Activated T-helper 17 cell treated with anti-CD3 and anti-CD28 coated beads, Interleukin-2, amount 50 U/mL, for 72 hours (primary cell): ENCODE measurements at places on chromosomes 7 and 10. TPM values are rescaled to one million over a fixed set of nuclear protein-coding genes. Genes with fewer than 3 reads are reported as not detected.

The COBL gene
- not detected for total RNA-seq

- ATAC-seq: no peak
Measured at GRCh38 chr7:30136117-30136731, 1.4 kb downstream of the MTURN start.

- no peak for ATAC-seq
Measured at GRCh38 chr10:23342213-23342884, 2.2 kb downstream of the C10orf67 start.

The TAS2R3 gene
- 1.4 TPM for total RNA-seq

- no peak for ATAC-seq
Measured at GRCh38 chr7:81488210-81488609, 281.6 kb downstream of the HGF start.

DNA sequence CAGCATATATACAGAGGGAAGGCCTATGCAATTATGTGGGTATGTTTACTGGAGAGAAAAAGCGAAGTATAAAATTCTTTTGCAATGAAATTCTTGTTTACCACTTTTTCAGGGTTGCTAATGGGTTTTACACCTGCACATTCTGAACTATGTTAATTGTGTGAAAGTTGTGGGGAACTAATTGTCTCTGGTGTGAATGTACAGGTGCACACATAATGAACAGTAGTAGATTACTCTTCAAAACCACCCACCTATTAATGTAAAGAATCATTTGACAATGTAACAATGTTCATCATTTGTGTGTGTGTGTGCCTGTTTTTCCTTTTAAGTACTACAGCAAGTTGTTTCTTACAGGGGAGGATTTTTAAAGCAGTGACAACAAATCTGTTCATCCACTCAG is 80.0 kb upstream of the FEZF1 start:
- no peak for ATAC-seq

DNA sequence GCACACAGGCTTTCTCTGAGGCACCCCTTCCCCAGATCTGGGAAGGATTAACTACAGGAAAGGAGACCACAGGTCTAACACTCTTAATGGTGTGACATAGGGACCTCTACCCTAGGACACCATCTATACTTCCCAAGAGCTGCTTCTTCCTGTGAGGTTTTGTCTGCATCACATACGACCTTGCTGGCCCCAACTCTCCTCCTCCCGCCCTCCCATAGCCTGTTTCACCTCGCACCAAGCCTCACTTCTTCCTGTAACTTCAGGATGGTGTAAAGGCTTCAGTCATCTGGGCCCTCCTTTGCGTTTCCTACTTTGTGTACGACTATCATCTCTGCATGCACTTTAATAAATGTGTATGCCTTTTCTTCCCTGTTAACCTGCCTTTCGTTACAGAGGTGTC is 274.3 kb downstream of the KLF6 start:
- ATAC-seq: no peak

The ZNF800 gene
- 37.1 TPM for total RNA-seq

DNA sequence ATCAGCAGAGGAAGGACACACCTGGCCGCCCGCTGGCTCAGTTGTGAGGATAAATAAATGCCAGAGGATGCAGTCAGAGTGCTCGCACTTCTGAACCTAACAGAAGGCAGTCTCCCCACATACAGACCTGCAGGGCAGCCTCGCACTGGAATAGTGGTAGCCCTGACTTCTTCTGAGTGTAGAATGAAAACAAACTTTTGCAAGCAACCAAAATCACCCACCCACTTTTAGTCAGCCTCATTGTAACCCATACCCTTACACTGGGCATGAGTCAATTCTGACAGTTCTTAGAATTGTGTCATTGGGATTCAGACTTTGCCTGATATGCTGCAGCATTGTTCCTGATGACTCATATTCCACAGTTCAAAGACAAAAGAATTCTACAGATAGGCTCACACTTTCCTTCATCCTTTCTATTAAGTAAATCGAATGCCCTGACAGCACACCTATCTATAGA is 167.0 kb upstream of the CDK1 start:
- peak; percentile 97 for ATAC-seq

- ATAC-seq: no peak
Measured at GRCh38 chr7:95632609-95633008, 36.3 kb upstream of the PDK4 start.

DNA sequence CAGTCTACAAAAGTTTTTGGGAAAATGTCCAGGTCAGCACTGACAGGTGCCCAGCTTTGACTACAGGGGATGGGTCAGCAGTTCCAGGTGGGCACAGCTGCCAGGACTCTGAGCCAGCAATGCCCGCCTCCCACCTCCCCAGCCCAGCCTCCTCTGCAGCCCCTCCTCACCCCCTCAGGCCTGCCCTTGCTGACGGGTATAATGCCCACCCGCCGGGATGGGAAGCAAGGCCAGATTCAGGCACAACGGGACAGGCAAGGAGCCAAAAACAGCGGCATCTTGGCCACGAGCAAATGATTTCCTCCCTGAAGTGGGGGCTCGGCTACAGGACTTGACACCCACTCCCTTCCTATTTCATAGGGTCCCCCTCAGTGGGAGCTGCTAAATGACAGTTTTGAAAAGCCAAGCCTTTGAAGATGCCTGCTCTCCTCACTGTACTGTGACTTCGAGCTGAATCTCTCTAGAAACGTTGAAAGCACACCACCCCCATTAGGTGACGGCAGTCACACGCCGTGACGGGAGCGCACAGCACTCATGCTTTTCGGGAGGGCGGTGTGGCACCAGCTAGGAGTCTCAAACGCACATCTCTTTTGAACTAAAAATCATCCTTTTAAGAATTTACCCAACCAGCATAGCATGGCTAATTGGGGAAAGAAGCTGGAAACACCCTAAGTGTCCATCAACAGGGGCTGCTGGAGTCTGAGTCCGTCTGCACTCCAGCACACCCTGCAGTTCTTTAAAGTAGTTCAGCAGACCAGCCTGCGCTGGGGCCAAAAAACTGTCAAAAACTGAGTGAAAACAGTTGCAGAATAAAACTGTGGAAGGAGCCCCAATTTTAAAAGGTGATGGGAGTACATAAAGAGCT is 29.6 kb downstream of the MAD1L1 start:
- ATAC-seq: no peak

DNA sequence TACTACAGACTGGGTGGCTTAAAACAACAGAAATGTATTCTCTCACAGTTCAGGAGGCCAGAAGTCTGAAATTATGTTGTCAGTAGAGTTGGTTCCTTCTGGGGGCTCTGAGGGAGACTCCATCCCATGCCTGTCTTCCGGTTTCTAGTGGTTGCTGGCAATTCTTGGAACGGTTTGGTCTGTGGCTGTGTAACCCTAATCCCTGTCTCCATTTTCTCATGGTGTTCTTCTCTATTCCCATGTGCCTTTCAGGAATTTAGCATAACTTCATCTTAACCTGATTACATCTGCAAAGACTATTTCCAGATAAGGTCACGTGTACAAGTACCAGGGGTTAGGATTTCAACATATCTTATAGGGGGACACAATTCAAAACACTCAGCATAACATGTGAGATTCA is 73.2 kb downstream of the FAM241B start:
- ATAC-seq: no peak

The CBLL1 gene
- 39.7 TPM for total RNA-seq

The RPEL1 gene
- total RNA-seq: not detected

- ATAC-seq: no peak
Measured at GRCh38 chr10:121036431-121036830, 185.3 kb downstream of the WDR11 start.

DNA sequence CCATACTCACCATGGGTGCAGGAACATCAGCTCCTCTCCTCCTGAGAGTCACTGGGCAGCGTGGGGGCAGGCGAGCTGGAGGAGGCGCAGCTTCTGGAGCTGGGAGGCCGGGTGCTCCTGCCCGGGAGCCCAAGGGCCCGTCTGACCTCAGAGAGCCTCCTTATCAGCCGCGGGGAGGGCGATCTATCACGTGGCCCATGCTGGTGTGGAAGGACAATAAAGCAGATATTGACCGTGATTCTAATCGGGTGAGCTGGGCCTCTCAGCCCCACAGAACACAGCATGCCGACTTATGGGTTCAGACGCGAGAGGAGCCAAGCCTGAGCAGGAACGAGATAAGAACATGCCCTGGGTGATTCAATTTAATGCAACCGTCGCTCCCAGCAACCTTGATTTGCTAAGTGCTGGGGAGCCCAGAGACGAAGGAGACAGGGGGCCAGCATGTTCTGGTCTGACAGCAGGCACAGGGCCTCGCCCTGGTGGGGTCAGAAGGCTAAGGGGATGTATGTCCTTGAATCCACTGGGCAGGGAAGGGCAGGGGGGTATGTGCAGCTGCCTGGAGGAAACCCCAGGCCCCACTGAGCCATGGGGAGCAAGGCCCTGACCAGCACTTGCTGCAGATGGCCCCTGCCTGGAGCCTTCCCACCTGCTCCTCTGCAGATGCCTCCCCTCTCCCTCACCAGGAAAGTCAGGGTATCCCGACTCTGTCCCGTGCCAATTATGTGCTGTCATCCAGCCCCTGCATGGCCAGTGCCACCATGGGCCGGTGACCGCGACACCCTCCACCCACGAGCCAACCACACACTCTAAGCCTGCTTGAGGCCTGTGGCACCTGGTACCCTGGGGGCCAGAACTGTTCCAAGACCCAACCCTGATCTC is 95.3 kb upstream of the RET start:
- no peak for ATAC-seq
